Psoas muscle (tissue), 8 donors: ENCODE measurements at places on chromosomes 11 and 22. TPM values are rescaled to one million over a fixed set of nuclear protein-coding genes. Genes with fewer than 3 reads are reported as not detected.
A peak's percentile ranks its signal among the peaks of the same experiment; 100 is the strongest.

Gene FBXO3
- 22.1 TPM for polyA plus RNA-seq

Gene SLC22A8
- polyA plus RNA-seq, result not detected

Gene MS4A3
- polyA plus RNA-seq, result not detected

Gene KRTAP5-10
- not detected for polyA plus RNA-seq

Gene NXPE4
- polyA plus RNA-seq, result not detected

Gene ZDHHC8
- 11.8 TPM for polyA plus RNA-seq

Gene NAALADL1
- 1.6 TPM for polyA plus RNA-seq

Gene MPPED2
- 1.5 TPM for polyA plus RNA-seq

Gene TCN2
- polyA plus RNA-seq, result 7.0 TPM

Gene OR51F1
- polyA plus RNA-seq, result not detected

Gene IGF2
- 38.4 TPM for polyA plus RNA-seq

Gene PLA2G3
- not detected for polyA plus RNA-seq

Gene MS4A15
- not detected for polyA plus RNA-seq

Gene SYT7
- polyA plus RNA-seq, result 1.4 TPM

Gene C11orf16
- not detected for polyA plus RNA-seq

- peak overlapping the region; percentile 72 for H3K4me3 ChIP-seq
- H3K27ac ChIP-seq, result peak overlapping the region; percentile 69
- peaks cover 40% of the 10 kb centered on the region for H3K4me1 ChIP-seq
- H3K27me3 ChIP-seq, result no peaks in the 10 kb centered on the region
- H3K36me3 ChIP-seq, result no peaks in the 10 kb centered on the region
- DNase-seq, result no peak
Measured at GRCh38 chr11:134125507-134125906, 56.6 kb downstream of the JAM3 start.

DNA sequence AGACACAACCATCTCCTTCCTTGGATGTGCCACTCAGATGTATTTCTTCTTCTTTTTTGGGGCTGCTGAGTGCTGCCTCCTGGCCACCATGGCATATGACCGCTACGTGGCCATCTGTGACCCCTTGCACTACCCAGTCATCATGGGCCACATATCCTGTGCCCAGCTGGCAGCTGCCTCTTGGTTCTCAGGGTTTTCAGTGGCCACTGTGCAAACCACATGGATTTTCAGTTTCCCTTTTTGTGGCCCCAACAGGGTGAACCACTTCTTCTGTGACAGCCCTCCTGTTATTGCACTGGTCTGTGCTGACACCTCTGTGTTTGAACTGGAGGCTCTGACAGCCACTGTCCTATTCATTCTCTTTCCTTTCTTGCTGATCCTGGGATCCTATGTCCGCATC, 489 bp downstream of the OR10A4 start:
- H3K4me1 ChIP-seq, result no peaks in the 10 kb centered on the region
- no peaks in the 10 kb centered on the region for H3K27me3 ChIP-seq
- no peaks in the 10 kb centered on the region for H3K36me3 ChIP-seq
- no peak for DNase-seq
- no peak overlapping the region for H3K27ac ChIP-seq

DNA sequence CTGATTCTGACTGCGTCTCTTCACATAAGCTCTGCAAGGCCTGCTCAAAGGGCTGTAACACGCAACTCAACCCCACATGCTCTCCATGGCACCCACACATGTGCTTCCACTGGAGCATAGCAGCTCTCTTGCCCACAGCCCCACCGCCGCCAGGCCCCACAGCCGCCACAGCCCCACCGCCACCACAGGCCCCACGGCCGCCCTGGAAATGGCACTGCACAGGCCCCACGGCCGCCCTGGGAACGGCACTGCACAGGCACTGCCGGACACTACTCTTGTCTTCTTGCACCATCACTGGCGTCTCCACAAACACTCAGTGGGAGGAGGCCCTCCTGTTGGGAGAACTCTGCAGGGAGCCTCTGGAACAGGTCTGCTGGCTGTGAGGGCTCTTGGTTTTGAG, 8.6 kb downstream of the MOB2 start:
- no peak overlapping the region for H3K4me3 ChIP-seq
- H3K36me3 ChIP-seq, result no peaks in the 10 kb centered on the region
- H3K27ac ChIP-seq, result no peak overlapping the region
- DNase-seq, result peak; percentile 30
- peaks cover 20% of the 10 kb centered on the region for H3K4me1 ChIP-seq

- no peak overlapping the region for H3K4me3 ChIP-seq
- no peaks in the 10 kb centered on the region for H3K36me3 ChIP-seq
- peaks cover 10% of the 10 kb centered on the region for H3K27me3 ChIP-seq
- DNase-seq, result no peak
Measured at GRCh38 chr22:30227438-30228228, 18.9 kb downstream of the LIF start.

GRCh38 chr22:42621505-42622002, 6.9 kb upstream of the POLDIP3 start:
- DNase-seq, result peak; percentile 78
- H3K36me3 ChIP-seq, result peaks cover 50% of the 10 kb centered on the region
- H3K4me1 ChIP-seq, result peaks cover 14% of the 10 kb centered on the region
- H3K27me3 ChIP-seq, result no peaks in the 10 kb centered on the region
- H3K27ac ChIP-seq, result peak overlapping the region; percentile 64
- H3K4me3 ChIP-seq, result no peak overlapping the region

DNA sequence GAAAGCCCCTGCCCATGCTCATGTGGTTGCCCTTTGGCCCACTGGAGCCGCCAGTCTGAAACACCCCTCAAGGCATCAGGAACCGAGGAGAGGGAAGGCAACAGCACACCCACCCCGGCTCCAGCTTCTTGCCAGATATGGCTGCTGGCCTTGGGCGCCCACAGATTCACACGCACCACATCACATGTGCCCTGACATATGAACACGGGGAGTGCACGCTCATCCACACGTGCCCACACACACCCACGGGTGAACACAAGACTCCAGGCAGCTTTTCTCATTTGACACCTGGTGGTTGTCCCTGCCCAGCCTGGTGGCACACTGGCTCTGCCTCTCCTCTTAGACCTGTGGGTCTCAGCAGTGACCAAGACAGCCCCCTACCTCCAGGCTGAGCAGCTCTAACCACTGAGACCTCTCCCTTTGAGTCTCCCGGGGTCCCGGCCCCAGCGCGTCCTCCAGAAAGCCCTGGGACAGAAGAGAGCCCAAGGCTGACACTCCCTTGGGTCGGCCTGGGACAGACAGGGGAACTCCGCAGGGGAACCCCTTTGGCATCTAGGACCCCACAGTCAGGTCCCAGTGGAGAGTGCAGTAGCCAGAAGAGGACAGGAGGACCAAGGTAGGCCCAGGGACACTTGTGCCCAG, 2.7 kb upstream of the MAPK12 start:
- peaks cover 34% of the 10 kb centered on the region for H3K4me1 ChIP-seq
- no peak overlapping the region for H3K27ac ChIP-seq
- no peak for DNase-seq
- H3K4me3 ChIP-seq, result no peak overlapping the region
- no peaks in the 10 kb centered on the region for H3K36me3 ChIP-seq

DNA sequence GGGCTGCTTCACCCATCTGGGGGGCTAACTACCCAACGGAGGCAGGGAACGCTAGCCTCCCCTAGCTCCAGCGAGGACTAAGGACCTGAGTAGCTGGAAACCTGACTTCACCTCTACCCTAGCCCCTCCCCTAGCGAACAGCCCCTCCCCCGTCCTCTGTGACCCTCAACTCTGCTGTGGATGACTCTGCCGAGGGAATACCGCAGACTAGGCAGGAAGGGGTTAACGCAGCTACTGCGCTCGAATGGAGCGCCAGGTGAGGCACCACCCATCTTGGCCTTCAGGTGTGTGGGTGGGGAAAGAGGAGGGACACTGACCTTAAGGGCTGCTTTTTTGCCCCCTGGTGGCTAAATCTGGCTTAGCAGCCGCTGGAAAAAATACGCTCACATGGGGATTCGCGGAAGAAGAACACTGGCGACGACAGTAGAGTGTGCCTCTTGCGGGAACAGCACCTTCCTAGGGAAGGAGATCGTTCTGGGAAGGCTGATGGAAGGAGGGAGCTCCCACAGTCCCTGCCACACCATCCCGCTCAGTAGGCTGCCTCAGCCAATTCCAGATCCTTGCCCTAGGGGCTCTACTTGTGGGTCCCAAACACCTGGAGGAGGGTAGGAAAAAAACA, 4.5 kb upstream of the BCL9L start:
- H3K4me1 ChIP-seq, result peaks cover 22% of the 10 kb centered on the region
- no peaks in the 10 kb centered on the region for H3K36me3 ChIP-seq
- peak; percentile 87 for DNase-seq

DNA sequence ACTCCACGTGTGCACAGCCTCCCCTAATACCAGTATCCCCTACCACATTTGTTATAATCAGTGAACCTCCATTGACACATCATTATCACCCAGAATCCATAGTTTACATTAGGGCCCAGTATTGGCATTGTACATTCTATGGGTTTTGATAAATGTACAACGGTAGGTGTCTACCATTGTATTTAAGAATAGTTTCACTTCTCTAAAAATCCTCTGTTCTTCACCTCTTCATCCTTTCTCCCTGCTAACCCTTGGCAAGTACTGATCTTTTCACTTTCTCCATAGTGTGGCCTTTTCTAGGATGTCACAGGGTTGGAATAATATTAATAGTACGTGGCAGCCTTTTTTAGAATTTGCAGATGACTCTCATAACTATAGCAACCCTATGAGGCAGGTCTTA, 353.8 kb downstream of the DDX10 start:
- no peaks in the 10 kb centered on the region for H3K4me1 ChIP-seq
- no peaks in the 10 kb centered on the region for H3K36me3 ChIP-seq
- peaks cover 6% of the 10 kb centered on the region for H3K27me3 ChIP-seq
- H3K4me3 ChIP-seq, result no peak overlapping the region

GRCh38 chr11:64060861-64061444, 25.2 kb downstream of the FLRT1 start:
- H3K4me1 ChIP-seq, result peaks cover 25% of the 10 kb centered on the region
- H3K36me3 ChIP-seq, result no peaks in the 10 kb centered on the region
- H3K27me3 ChIP-seq, result no peaks in the 10 kb centered on the region
- peak overlapping the region; percentile 52 for H3K4me3 ChIP-seq

DNA sequence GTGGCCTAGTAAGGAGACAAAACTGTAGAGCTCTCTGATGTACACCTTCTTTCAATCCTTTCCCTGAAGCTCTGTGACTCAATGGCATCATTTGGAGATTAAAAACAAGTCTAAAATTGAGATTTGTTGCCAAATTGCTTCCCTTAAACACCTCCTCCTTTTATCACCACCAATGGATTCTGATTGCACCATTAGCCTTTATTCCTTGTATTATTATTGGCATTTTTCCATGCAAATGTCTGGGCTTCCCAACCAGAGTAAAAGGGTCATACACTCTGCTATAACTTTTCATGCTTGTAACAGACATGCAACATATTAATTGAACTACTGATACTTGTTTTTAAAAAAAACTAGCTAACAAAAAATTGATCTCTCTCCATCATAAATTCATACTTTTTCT, 124.2 kb downstream of the CCDC34 start:
- no peak overlapping the region for H3K4me3 ChIP-seq
- no peaks in the 10 kb centered on the region for H3K27me3 ChIP-seq
- H3K27ac ChIP-seq, result no peak overlapping the region
- H3K4me1 ChIP-seq, result peaks cover 10% of the 10 kb centered on the region
- H3K36me3 ChIP-seq, result no peaks in the 10 kb centered on the region
- DNase-seq, result no peak
